ENCODE measurements at places on chromosomes 1 and 21.

DNA sequence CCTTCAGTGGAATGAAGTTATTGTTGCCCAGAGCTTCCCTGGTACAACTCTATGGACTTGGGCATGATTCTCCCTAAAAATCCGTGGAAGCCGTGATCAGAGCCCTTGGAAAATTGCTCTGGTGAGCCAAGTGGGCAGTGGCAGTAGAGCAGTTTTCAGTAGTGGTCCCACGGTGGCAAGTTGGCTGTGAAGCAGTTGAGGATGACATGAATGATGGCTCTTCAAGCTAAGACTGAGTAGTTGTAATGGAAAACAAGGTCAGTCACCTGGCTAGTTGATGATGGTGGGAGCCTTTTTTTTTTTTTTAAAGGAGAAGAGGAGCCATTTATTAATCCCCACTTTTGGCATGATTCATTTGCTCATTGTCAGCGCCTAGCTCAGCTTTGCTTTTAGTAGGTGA lies 36.2 kb downstream of the PBX1 start:
- no peak for DNase-seq

DNA sequence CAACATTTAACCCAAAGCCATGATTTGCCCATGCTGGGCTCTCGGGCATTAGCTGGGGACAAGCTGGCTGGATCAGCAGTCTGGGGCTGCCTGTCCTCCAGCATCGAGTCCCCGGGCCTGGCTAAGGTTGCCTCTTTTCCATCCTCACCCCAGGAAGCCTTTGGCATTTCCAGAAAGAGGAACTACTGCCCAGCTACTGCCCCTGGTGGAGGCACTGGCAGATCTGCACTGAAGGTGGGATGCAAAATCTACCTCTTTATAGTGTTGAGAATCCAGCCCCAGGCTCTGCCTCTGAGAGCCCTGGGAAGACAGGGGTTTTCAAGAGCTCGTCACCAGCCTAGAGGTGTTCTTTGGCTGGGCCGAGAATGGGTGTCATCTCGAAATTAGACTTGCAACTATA lies 635.9 kb downstream of the MATN1 start:
- no peak for DNase-seq

- DNase-seq: peak; percentile 5
Measured at GRCh38 chr21:29376556-29376955, 77.8 kb downstream of the BACH1 start.

DNA sequence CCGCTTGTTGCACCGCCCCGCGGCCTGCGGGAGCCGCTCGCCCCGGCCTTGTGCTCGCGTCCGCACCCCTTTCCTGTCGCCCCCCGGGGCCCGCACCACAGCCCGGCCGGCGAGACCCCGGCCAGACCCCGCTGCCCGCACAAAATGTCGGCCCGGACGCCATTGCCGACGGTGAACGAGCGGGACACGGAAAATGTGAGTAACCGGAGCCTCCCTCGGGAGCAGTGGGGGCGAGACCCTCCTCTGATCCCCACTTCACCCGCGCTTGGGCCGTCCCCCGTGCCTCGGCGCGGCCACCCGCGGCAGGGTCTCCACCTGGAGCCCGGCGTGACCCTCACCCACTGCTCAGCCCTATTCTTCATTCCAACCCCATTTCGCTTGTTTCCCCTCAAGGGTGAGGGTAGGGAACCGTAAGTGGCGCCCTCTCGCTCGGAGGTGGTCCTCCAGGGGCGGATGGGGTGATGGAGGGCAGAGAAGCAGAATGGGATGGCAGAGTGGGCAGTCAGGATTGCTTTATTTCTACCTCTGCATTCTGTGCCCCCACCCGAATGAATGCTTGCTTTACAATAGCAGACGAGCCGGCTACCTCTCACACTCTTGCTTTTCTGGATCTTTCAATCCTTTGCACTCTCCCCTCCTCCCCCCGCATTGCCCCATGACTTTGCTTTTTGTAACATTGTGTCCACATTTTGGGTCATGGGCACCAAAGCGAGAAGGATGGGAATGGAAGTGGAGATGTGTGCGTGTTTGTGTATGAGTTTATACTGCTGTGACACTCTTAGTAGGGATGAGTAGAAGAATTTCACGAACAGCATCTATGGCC lies 954 bp downstream of the MARK1 start:
- no peak for DNase-seq

GRCh38 chr21:19123053-19123452 lies 719.5 kb upstream of the TMPRSS15 start:
- DNase-seq: no peak

GRCh38 chr1:62407398-62408009 lies 29.3 kb upstream of the USP1 start:
- no peak for DNase-seq

DNA sequence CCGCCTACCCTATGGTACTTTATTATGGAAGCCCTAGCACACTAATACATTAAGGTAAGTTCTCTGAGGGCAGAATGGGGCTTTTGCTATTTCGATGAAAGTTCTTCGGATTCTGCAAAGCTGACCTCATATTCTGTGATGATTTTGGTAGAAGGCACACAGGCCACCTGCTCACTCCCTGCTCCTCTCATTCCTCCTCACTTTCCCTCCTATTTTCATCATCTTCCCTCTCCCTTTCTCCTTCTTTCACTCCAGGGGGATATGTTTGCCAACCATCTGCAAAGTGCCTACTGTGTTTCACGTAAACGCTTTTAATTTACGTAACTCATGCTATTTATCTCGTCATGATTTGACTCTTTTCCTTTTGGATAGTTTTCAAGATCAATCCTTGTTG lies 45.0 kb upstream of the ETS2 start:
- no peak for DNase-seq

DNA sequence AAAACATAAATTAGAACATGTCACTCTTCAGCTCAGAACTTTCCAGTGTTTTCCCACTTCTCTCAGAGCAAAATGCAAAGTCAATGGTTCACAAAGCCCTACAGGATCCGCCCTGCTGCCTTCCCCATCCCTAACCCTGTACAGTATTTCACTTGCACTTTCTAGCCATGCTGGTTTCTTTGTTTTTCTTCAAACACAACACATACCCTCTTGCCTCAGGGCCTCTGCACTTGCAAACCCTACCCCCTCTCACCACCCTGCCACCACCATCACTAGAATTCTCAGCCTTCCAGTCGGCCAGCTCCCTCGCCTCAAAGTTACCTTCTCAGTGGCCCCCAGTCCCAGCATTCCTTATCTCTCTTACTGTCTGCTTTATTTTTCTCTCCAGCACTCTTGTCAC lies 17.6 kb downstream of the TEX35 start:
- DNase-seq: no peak

DNA sequence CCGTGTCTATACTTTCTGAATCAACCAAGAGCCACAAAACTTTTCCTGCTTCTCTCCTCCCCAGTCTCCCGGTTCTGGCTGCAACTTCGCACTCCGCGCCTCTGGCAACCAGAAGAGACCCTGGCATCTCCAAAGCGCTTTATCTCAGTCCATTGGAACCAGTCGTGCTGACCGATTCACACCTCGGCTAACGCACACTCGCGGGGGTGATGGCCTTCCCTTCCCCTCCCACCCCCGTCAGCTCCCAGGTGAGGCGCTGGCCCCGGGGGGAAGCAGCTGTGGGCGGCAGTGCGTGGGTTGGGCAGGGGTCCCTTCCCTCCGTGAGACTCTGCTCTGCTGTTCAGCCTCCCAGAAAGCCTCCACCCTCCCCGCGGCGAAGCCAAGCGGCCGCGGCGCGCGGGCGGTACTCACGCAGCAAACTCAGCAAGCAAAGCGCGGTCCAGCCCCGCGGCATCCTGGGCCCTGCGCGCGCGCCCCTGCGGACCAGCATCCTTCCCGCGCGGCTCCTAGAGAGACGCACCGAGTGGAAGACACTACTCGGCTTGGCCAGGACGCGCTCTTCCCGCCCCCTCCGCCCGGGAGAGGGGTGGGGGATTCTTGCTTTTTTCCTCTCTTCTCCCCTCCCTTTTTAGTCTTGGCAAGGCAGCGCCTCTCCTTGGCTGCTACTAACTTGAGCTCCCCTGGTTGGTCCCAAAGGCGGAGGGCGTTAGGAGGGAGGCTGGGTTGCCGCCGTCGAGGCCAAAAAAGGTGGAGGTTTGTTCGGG lies at the start of gene CD34:
Gene CD34 (minus strand): TSS at position 535 of the 764 bp plus-strand sequence. CDS start 45 bp downstream, at position 490.
- peak; percentile 3 for DNase-seq

DNA sequence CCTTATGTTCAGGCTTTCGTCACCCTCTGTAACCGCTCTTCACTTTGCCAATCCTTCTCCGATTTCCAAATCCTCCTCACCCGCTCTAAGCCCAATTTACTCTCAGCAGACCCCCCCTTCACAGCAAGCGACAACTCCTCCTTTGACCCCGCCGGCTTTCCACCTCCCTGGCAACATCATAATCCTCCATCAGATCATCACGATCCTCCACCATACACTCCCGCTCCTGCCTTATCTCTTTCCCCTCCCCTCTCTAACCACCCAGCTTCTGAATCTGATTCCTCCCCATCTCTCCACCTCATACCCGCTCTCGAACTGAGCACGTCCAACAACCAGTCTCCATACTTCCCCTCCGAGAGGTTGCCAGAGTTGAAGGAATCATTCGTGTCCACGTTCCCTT lies 7.5 kb upstream of the EVA1B start:
- DNase-seq: no peak

DNA sequence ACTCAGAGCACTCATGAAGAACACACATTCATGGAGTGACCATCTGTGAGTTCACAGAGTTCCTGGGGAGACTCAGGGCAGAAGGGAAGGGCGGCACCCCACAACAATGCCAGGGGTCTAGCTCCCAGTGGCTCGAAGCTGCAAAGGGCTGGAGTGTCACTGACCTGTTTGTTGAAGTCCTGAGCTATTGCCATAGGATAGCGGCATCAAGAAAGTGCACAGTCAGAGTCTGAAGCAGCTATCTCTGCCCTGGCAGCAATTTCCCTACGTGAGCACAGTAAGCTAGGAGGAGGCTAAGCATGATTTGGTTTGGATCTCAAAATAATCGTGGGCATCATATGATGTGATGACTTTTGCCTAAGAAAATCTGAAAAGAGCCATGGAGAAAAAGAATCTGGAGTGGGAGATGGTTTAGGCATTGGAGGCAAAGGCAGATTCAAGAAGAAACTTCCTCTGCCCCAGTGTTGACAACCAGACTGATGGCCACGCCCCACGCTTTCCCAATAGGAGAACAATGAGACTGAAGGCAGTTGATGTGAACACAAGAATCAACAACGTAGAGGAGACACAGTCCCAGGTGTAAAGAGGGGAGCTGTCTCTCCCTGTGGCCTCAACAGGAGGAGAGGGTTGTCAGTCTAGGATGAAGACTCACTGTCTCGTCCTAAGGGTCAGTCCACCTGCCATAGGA lies 100.0 kb upstream of the SLC25A33 start:
- DNase-seq: no peak

- no peak for DNase-seq
Measured at GRCh38 chr1:198099755-198100154, 57.0 kb upstream of the NEK7 start.

DNA sequence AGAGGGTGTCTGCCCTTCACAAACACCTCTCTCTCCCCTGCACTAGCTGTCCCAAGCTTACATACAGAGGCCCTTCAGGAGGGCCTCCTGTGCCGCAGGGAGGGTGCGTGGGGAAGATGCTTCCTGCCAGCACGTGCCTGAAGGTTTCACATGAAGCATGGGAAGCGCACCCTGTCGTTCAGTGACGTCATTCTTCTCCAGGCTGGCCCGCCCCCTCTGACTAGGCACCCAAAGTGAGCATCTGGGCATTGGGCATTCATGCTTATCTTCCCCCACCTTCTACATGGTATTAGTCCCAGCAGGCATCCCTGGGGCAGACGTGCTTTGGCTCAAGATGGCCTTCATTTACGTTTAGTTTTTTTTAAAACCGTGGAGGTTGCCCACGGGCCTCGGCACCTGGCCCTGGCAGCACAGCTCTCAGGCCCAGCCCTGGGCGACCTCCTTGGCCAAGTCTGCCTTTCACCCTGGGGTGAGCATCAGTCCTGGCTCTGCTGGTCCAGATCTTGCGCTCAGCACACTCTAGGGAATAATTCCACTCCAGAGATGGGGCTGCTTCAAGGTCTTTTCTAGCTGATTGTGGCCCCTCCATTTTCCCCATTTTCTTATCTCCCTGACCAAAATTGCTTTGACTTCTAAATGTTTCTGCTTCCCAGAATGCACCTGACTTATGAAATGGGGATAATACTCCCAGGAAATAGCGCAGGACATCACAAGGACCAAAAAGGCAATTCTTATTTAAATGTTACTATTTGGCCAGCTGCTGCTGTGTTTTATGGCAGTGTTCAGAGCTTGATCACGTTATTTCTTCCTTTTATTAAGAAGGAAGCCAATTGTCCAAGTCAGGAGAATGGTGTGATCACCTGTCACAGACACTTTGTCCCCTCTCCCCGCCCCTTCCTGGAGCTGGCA lies 6.1 kb downstream of the NPPA start:
- no peak for DNase-seq

GRCh38 chr1:167601442-167602383 lies 28.3 kb upstream of the RCSD1 start:
- DNase-seq: no peak

GRCh38 chr1:58401991-58402390 lies 144.5 kb downstream of the OMA1 start:
- no peak for DNase-seq

DNA sequence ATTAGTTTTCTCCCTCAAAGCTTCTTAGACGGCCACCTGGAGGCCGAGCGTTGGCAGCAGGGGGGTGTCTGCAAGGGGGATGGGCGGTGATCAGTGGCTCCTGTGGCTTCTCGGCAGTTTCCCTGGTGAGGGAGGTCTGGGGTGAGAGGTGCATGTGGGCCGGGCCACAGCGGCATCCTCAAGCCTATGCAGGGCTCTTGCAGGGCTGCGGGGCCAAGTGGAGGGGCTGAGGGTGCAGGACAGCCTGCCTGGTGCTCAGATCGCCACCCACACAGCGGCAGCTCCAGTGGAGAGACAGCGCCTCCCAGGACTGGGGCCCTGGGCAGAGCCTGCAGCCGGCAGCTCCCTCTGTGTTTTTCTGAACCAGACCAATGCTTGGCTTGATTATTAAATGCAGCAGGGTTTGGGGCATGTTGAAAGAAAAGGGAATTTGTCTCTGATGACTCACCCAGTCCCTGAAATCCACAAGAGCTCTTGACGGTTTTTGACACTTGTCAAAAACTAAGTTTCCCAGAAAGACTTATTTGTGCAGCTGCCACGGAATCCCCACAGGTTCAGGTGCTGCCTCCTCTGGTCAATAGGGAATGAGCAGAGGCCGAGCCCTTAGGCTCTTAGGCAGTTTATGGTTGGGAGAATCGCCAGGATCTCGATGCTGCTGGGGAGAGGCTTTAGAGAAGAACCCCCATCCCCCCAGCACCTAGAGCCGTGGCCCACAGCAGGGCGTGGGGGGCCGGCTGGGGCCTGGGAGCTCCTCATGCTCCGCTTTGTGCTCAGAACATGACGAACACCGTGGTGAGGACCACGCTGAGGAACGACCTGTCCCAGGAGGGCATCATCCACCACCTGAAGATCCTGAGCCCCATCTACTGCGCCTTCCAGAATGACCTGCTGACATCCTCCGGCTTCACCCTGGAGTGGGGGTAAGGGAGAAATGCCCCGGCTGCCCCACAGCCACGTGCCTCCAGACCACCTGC lies 54.7 kb downstream of the UMODL1 start:
- no peak for DNase-seq
